ENCODE measurements at places on chromosomes 11 and 22.

GRCh38 chr22:36239150-36239400 lies 252 bp downstream of the APOL2 start:
- ATAC-seq = no peak

- ATAC-seq = no peak
Observed at GRCh38 chr11:92296138-92296515, 71.5 kb downstream of the FAT3 start.

GRCh38 chr22:32617271-32617670 lies 142.7 kb downstream of the FBXO7 start:
- ATAC-seq = no peak

DNA sequence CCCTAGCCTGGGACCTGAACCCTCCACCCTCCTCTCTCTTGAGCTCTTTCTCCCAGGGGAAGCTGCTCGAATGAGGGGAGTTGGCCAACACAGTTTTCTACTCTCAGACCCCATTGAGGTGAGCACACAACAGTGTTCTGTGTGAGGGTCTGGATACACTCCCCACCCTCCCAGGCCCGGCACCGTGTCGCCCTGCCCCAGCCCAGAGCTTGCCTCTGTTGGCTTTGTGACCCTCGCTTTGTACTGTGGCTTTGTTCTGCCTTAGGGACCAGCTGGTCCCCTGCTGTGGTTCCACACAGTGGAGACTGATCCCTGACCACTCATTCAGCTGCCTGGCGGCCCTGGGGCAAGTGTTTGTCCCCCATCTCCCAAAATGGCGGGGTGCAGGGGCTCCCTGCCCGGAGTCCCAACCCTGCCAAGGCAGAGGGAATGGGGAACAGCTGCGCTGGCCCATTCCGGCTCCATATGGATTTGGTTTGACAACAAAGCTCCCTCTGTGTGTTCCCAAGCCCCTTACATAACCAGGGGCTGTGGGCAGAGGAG lies 8.3 kb downstream of the ST3GAL4 start:
- ATAC-seq = no peak

- no peak for ATAC-seq
Observed at GRCh38 chr22:23115825-23116494, 25.8 kb downstream of the RSPH14 start.

DNA sequence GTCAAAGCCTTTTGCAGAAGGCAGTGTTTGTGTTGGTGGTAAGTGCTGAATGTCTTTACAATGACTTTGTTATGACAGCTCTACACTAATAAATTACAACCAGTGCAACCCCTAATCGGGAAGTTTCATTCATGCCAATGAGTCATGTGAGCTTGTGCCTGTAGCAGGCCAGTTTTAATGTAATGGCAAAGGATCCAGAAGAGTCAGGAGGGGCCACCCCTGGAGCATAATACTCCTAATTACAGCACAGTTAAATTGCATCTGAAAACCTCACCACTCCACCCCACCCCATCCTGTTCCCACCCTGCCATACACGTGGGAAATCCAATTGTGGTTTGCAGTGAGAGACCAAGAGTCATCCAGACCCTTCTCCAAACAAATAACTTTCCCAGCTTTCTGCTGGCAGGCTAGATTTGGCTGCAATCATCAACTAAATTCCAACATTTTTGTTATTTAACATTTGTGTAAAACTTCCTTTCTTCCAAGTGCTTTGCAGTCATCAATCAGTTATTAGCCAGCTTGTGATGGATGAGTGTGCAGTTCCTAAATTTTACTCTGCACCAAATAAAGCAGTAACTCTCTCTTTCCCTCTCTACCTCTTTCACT lies 277.3 kb upstream of the FAT3 start:
- no peak for ATAC-seq

GRCh38 chr11:44570411-44571155 lies 5.1 kb downstream of the CD82 start:
- ATAC-seq = no peak

DNA sequence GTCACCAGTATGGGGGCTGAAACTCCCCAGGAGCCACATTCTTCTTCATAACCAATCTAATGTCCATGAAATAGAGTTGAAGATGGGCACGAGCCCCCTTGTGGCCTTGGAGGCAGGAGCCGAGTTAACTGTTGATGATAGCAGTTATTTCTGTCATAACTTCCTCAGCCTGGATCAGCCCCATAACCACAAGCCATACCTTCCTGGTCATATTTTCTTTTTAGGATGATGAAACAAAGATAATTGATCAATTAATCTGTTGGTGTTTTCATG lies 65.0 kb upstream of the TTC12 start:
- ATAC-seq = no peak

- ATAC-seq = peak; percentile 25
Observed at GRCh38 chr11:119262668-119263351, 54.1 kb downstream of the MCAM start.

DNA sequence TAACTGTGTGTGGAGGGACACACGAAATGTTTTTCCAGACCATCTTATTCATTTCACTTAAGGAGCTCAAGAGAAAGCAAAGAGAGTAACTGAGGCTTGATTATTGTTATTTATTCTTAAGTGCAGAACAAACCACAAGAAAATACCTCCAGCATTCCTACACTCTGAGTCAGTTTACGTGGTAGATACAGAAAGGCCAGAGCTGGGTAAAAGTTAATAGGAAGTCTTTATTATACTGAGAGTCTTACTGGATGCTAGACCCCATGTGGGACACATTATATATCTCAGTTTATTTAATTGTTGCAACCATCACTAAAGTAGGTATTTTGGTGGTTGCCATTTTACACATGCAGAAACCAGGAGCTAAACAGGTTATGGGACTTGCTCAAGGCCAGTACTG lies 261.4 kb upstream of the POU2AF2 start:
- ATAC-seq = no peak

- ATAC-seq = no peak
Observed at GRCh38 chr11:114243461-114244372, 52.5 kb upstream of the NNMT start.

DNA sequence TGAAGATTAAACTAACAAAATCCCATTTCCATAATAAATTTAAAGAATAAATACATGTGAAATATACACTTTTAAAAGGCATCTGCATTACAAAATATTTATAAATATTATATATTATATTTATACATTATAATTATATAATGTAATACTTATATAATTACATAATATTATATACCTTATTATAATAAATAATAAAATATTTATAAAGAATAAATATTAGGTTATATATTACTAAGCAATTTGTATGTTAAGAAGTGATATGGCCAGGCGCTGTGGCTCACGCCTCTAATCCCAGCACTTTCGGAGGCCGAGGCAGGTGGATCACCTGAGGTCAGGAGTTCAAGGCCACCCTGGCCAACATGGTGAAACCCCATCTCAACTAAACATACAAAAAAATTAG lies 97.8 kb downstream of the CADM1 start:
- ATAC-seq = no peak

- no peak for ATAC-seq
Observed at GRCh38 chr11:114015117-114015516, 40.2 kb downstream of the HTR3A start.

- peak; percentile 63 for ATAC-seq
Observed at GRCh38 chr22:49929211-49929979, 11.0 kb downstream of the CRELD2 start.

DNA sequence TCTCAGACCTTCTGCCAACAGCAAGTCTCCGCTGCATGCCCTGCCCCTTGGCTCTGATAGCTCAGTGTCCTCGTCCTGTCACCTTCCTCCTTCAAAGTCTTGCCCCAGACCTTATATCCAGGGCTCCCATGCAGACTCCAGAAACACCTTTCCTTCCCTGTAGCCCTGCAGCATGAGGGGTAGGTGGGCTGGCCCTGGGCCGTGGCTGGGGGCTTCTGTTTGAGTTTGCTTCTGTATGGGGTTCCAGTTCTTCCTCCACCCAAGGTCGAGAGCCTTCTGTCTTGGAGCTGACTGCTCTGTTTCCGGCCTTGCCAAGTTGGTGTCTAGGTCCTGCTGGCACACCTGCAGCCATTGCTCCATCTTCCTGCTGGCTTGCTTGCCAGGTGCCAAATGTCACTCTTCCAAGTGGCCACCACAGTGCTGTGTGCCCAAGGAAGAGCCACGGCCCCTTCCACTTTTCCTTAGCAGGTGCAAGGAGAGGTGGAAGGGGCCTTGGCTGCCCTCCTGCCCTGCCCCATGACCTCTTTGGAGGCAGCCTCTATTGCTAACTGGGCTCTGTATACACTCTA lies 74.8 kb upstream of the NECTIN1 start:
- no peak for ATAC-seq

- peak; percentile 95 for ATAC-seq
Observed at GRCh38 chr11:111878849-111879636, at the start of the genes CFAP68 and FDXACB1. TSS of gene CFAP68 (plus strand) at chr11:111879541. CDS start at chr11:111879561, 20 bp downstream. TSS of gene FDXACB1 (minus strand) at chr11:111879165. CDS start at chr11:111879132, 33 bp downstream.
